Activated T-cell treated with anti-CD3 and anti-CD28 coated beads for 24 hours (primary cell): ENCODE measurements at places on chromosomes 6 and 20.

GRCh38 chr20:56273491-56273890, 25.0 kb downstream of the MC3R start:
- no peak for DNase-seq

DNA sequence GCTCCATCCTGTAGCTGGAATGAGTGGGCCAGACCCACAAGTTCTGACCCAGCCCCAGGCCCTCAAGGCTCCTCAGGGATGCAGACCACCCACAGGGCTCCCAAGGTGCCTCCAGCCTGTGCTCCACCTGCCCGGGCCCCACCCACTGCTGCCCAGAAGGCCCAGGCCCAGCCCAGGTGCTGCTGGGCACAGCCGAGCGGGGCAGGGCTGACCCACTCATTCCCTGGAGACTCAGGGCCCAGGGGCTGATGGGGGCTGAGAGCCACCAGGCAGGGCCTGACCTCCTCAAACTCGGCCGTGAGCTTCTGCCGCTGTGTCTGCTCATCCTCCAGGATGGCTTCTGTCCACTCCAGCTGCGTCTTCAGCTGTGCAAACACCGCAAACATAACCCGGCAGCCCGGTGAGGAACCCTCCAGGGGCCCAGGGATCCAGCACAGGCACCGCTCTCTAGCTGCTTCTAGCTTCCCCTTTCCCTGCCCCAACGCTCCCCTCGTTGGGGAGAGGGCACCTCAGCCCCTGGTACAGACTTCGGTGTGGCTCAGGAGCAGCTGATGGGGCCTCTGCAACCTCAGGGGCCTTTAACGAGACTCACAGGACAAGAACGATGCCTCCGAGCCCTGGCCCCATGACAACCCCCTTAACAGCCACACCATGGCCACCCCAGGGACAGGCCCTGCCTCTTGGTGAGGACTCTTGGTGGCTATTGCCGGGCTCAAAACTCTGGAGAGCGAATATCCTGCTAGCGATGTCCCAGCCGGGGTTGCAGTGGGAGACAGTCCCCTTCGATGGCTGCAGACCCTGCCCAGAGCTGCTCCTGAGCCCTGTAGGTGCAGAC, 46.0 kb downstream of the DSTN start:
- no peak for DNase-seq

DNA sequence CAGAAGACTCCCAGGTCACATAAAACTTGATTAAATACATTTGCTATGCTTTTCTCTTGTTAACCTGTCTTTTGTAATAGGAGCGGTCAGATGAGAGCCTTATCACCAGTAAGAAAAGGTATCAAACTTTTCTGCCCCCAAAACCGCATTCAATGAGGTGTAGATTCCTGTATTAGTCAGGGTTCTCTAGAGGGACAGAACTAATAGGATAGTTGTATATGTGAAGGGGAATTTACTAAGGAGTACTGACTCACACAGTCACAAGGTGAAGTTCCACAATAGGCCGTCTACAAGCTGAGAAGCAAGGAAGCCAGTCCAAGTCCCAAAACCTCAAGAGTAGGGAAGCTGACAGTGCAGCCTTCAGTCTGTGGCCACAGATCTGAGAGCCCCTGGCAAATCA, 32.7 kb downstream of the PTPRK start:
- DNase-seq, result no peak

- no peak for DNase-seq
Observed at GRCh38 chr6:40320947-40321346, 266.2 kb downstream of the LRFN2 start.

DNA sequence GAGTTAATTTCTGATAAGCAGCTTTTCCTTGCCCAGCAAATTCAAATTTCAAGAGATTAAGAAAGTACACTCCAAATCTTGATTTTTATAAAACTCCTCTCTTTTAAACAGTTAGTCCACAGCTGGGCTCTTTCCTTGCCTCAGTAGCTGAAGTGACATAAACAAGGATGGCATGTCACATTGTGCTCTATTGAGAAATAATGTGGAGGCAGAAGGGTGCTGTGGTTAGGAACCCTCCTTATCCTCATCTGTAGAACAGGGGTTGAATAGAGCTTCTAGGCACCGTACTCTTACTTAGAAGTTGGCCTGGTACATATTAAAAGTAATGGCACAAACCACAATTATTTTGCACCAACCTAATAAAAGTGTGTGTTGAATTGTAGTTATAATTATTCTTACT, 70.3 kb downstream of the RSPO3 start:
- no peak for DNase-seq

DNA sequence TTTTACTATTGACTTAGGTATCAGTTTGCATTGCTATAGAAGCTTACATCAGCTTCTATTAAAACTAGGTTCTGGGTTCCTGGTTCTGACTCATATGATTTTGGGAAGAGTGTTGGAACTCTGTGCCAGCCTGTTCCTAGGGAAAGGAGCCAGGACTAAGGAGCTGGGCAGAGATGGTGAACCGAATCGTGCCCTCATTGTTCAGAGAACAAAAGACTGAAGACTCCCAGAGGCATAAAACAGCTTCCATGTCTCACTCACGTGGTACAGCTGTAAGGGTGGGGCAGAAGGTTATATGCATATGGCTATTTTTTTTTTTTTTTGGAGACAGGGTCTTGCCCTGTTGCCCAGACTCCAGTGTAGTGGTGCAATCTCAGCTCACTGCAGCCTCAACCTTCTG, 89.1 kb upstream of the THBS2 start:
- no peak for DNase-seq

- no peak for DNase-seq
Observed at GRCh38 chr6:167420858-167421766, 96.2 kb downstream of the TTLL2 start.

DNA sequence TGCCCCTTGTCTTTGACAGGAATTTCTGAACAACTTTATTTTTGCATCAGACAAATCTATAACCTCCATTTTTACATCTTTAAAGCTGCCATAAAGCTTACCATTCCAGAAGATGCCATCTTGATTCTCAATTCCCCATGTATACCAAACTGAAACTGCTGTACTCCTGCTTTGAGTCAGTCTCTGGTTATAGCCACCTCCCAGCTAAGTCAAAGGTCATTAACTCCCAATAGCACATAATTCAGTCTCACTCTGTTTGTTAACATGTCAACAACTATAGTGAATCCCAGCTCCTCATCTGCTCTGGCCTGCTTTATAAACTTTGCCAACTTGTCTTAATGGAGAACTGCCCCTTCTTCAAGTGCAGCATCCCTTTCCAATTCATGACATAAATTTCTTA, 343.6 kb downstream of the FRK start:
- DNase-seq, result no peak

DNA sequence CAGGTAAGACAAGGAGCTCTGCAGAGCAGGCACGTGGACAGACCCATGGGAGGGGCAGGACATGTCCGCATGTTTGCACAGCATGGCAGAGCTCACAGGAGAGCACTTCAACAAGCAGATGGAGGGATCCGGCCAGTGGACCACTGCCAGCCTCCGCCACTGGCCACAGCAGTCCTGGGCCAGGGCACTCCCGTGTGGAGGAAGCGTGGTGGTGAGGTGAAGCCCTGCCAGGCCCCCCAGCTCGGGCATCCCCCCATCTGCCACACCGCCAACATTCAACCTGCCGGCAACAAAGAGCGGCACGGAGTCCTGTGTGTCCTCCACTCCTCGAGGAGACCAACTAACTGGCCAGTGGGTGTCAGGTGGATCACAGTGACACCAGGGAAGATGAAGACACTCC, 104.3 kb upstream of the AGPAT4 start:
- DNase-seq, result no peak

- DNase-seq, result no peak
Observed at GRCh38 chr6:118280210-118280609, 267.9 kb upstream of the PLN start.

DNA sequence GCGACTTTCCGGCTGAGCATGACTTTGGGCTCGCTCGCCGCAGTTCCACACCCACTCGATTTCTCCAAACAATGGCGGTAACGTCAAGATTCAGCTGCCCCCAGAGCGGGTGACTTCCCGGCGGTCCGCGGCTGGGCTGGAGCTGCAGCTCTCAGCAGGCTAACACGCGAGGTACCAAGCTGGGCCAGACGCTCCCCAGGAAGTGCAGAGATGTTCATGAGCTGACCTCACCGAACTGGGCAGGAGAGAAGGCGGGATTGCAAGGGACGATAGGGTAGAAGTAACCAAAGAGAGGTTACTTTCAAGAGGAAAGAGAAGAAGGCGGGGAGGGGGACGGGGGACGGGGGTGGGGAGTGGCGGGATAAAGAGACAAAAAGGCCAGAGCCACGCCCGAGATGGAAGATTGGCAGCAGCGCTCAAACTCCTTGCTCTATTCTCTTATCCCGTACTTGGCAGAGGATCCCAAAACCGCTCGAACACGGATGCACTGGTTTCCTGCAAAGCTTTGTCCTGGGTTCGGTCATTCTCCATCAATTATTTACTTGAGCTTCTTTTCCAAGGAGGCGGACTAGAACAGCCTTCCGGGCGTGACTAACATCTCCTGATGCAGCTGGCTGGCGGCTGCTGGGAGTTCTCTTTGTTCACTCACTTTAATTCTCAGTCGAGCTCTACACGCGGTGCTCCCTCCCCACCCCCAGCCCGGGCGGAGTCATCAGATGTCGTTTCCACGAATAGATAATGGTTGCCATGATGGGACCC, at the start of gene MTCL3:
Gene MTCL3 (minus strand): TSS at position 626 of the 759 bp plus-strand sequence.
- peak; percentile 36 for DNase-seq

DNA sequence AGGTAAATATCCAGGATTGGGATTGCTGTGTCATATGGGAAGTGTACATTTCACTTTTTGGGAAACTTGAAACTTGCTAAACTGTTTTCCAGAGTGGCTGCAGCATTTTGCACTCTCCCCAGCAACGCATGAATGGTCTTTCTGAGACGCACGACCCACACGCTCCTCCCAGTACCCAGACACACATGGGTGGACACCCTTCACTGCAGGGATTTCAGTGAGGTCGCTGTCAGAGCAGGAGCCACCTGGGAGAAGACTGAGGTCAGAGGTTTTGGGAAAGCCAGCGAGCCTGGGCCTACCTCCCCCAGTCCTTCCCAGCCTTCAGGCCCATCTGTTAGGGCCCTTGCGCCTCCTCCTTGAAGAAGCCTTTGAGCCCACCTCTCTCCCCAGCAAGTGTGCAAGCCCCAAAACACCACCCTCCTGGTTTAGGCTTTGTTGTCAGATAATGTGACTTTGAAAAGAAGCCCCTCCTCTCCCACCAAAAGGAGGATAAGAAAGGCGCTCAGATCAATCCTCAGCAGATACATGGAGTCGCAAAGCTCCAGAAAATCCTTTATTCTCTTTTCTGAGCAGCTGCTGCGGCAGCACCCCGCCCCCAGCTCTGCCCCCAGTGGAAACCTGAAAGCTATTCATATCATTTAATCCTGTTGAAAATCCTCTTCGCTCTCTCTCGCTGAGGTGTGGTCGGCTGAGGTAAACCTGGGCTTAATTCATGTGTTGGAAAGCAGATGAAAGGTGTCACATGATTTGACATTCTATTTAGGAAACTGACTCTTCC, 12.7 kb upstream of the JAG1 start:
- DNase-seq, result no peak

GRCh38 chr6:37669306-37669705, 28.4 kb downstream of the MDGA1 start:
- DNase-seq, result no peak

DNA sequence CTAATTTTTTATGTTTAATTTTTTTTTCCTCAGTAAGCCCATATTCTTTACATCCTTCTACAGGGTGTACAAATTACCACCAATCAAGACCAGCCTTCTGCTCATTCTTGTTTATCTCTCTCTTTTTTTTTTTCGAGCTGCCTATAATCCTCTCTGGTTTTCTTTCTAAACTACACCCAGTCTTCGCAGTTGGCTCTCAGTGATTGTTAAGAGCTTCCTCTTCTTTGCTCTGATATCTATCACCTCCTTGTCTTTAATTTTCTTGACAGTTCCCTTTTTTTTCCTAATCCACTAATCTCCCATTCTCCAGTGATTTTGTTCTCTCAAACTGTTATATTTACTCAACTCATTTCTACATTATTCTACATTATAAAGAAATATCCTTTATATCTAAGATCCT, 38.5 kb upstream of the PTPRK start:
- DNase-seq, result no peak

GRCh38 chr6:135093578-135093977, 39.0 kb upstream of the HBS1L start:
- DNase-seq, result no peak

- DNase-seq, result no peak
Observed at GRCh38 chr6:122797537-122797936, 8.5 kb downstream of the SMPDL3A start.

- no peak for DNase-seq
Observed at GRCh38 chr6:166575205-166575604, 11.3 kb downstream of the RAMACL start.

- DNase-seq, result no peak
Observed at GRCh38 chr6:22147921-22148776, 148.7 kb downstream of the PRL start.

DNA sequence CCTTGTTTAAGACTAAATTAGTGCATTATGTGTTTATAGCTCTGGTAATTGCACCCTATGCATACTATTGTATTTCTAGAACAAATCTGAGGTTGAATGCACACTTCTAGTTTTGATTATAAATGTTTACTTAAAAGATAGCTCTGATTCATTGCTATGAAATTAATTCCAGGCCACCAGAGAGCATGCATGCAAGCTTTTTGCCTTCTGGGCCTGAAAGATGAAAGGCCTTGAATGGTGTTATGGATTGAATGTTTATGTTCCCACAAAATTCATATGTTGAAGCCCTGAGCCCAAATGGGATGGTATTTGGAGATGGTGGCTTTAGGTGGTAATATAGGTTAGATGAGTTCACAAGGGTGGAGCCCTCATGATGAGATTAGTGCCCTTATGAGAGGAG, 695.0 kb upstream of the MAP3K7 start:
- no peak for DNase-seq

- peak; percentile 49 for DNase-seq
Observed at GRCh38 chr20:63519668-63520503, 679 bp upstream of the PPDPF start.

- no peak for DNase-seq
Observed at GRCh38 chr20:46563170-46563859, 12.9 kb upstream of the OCSTAMP start.

DNA sequence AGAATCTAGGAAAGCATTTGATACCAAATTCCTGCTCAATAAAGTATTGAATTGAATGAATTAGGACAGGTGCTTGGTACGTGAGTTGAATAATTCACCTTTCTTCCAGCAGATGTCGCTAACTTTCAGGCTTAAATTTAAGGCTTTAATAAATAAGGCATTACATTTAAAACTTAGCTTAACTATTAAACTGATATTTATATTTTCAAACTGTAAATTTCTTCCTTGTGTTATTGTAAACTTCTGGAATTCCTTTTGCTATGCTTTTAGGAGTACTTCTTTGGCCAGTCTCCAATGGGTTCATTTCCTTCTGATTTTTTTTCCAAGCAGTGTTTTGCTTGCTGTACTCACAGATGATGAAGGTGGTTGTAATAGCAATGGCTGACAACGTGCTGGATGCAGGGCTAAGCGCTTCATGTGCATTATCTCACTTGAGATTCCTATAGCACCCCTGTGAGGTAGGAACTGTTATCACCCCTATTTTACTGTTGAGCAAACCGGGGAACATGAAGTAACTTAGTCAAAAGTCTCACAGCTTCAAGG, 71.3 kb upstream of the SLC2A12 start:
- DNase-seq, result no peak
